Activated CD4-positive, CD25-positive, alpha-beta regulatory T cell treated with anti-CD3 and anti-CD28 coated beads, Interleukin-2, amount 50 U/mL, for 16 hours (primary cell): ENCODE measurements at places on chromosomes 2 and 18.

- no peak for DNase-seq
Observed at GRCh38 chr2:44833171-44834069, 108.1 kb upstream of the SIX3 start.

DNA sequence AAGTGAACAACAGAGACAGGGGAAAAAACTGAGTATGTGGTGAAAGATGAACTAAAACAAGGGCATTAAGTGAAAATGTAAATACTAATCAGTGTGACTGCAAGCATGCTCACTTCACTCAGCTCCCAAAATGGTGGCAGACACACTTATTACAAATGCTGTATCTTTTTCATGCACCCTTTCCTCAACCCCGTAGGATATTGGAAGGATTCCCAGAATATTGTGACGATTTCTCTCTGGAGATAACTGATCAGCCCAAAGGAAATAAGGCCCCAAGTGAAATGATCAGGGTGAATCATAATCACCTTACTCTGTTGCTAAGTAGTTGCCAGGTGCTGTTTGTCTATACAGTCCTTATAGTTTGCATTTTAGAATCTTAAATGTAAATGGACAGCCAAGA lies 138.9 kb upstream of the IL1R2 start:
- no peak for DNase-seq

- no peak for DNase-seq
Observed at GRCh38 chr2:156649596-156649995, 213.4 kb downstream of the GPD2 start.

DNA sequence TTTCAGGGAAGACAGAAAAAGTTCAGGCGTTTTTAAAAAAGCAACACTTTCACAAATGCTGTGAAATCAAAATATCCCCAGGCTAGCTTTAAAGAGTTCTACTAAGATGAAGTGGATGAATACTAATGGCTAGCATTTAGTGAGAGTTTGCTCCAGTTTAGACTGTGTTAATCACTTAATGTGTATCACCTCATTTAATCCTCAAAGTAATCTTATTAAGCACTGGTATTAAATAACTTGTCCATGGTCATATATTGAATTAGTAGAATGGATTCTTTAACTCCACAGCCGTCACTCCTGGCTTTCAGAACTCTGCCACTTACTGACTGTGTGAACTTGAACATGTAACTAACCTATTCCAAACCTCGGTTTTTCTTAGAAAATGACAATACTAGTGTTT lies 66.0 kb downstream of the CABYR start:
- no peak for DNase-seq

DNA sequence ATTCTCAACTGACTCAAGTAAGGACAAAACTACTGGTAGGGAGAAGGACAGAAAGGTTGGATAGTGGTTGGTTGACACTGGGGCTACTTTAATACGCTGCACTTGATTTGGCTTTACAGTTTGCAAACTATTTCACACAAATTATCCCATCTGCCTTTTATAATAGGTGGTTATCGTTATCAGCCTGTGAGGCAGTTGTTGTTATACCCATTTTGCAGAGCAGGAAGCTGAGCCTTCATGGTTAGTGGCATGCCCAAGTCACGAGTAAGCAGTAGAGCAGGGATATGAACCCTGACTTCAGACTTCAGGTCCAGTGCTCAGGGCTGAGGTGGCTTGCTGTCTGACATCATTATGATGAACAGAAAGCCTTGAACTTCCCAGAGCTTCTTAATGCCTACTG lies 5.3 kb downstream of the CTIF start:
- DNase-seq = no peak
